ENCODE measurements at places on chromosomes 2 and 18.

DNA sequence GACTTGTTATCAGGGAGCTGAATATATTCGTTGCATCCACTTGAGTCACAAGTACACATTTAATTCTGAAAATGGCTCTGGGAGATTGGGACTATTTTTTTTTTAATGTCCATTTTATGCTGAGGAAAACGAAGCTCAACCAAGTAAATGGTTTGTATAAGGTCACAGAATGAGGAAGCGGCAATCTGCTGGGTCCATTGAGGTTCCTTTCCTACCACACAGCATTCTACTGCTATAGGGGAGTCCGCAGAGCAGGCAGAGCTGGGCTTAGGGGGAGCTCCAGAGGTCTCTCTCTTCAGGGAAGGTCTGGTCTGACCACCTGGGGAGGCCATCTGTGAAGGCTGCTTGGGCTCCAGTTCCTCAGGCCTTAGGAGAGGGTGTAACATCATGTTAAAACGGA is 77.9 kb downstream of the MCFD2 start:
- no peak for DNase-seq

DNA sequence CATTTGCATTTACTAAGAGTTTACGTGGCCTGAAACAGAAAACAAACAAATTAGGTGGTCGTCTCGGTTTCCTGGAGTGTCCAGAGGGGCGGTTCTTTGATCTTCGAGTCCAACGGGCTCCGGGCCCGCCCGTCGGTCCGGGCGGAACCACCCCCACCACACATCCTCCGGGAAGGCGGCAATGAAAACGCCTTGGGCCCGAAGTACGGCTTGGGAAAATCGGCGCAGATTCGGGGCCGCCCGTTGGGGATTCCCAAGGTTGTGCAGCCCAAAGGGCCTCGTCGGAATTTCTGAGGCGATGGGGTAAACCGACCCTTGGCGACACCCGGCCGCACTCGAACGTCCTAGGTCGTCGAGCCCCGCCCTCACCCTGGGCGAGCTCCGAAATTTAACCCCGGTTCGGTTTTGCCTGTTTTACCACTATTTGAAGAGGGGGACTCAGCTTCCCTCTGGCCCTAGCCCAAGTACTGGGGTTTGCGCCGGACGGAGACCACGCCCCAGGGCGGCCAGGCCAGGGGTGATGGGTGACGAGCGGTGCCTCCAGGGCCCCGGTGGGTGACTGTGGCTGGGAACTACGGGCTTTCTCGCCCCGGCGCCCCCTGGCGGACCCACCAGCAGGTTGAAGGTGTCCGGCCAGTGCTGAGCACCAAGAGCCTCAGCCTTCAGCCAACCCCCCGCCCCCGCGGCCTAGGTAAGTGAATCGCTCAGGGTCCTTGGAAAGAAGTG is 1.9 kb upstream of the CFAP53 start:
- DNase-seq, result peak; percentile 82

GRCh38 chr2:157363612-157364101 is 38.0 kb upstream of the ERMN start:
- DNase-seq, result no peak

DNA sequence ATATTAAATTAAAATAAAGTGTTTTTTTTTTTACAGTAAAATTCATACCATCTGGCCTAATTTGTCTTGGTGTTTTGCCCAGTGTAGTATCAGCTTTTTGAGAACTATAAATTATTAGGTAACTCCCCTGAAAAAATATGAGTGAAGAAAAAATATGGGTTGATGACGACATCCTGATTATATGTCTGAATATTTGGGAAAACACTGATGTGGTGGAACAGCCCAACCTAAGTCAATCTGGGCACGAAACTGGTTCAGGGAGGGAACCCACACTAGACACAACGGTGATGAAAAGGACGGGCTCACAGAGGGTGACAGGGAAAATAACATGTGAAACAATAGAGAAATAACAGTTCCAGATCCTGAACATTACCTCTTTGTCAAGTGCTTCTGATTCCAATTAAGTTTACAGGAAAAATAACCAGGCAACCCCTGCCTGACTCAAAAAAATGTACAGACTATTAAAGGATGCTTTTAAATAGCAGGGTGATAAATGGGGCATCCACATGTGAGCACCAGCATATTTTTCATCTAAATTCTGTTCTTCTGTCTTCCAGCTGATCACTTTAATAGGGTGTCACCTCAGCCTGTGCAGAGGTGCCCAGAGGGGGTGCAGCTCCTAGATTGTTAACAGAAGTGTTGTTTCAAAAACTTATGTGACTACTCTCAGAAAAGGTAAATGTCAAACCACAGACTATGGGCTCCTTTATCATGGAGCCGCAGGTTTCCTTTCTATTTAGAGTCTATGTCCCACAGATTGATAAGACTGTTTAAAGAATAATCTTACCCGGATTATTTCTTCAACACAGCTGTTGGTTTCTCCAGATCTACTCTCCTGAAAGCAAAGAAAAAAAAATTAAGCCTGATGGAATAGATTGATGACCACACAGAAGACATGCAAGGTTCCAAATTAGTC is 305.4 kb downstream of the AFF3 start:
- no peak for DNase-seq

- DNase-seq, result no peak
These were observed 47.2 kb downstream of the AGAP1 start for GRCh38 chr2:235541016-235541415.

DNA sequence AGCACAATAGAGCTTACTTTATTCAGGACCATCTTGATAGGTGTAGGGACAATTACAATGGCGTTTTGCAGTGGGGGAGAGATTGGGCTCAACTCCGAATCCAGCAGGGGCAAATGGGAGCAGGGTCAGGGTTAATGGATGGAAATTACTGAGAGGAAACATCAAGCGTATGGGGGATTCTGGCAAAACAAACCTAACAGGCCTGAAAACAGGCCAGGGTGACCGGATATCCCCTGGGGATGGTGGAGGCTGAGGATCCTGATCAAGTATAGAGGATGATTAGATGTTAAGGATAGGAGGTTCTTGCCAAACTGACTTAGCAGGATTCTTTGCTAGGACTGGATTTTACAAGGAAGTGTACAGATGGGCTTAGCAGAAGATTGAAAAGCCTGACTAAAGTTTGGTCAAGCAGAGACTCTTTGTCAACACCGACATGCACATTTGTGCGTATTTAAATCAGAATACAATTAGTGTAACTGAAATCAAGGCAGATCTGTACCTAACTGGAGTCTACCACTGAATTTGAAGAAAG is 54.5 kb upstream of the GPR45 start:
- DNase-seq, result no peak

GRCh38 chr2:182784058-182784706 is 68.1 kb downstream of the DNAJC10 start:
- no peak for DNase-seq

- DNase-seq, result no peak
These were observed 98.8 kb downstream of the MRO start for GRCh38 chr18:50721006-50721405.

- no peak for DNase-seq
These were observed 65.2 kb downstream of the FARP2 start for GRCh38 chr2:241421330-241421729.

DNA sequence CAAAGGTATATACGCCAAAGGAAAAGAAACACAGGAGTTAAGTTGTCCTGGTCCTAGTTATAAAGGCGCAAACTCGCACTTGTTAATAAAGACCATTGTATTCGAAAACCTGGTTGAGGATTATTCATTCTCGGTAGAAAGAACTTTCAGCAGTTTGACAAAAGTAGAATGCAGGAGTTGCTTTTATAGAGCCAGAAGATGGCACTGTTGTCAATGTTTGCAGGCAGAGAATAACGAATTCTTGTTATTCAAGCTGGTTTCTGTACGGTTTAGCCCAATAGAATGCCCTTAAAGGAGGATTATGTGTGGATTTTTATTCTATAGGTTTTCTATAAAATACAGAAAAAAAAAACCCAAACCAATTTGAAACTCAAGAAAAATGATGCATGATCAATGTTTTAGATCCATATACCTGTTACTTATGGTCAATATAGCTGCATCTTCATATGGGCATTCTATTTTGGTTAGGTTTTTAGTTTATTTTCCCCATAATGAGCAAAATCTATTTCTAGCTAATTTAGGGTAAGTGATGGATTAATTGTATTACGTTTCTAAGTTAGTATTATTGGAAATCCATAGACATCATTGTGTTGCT is 510.3 kb downstream of the PLCL1 start:
- DNase-seq, result peak; percentile 83

- DNase-seq, result no peak
These were observed 51.3 kb downstream of the BCL11A start for GRCh38 chr2:60502144-60502543.

DNA sequence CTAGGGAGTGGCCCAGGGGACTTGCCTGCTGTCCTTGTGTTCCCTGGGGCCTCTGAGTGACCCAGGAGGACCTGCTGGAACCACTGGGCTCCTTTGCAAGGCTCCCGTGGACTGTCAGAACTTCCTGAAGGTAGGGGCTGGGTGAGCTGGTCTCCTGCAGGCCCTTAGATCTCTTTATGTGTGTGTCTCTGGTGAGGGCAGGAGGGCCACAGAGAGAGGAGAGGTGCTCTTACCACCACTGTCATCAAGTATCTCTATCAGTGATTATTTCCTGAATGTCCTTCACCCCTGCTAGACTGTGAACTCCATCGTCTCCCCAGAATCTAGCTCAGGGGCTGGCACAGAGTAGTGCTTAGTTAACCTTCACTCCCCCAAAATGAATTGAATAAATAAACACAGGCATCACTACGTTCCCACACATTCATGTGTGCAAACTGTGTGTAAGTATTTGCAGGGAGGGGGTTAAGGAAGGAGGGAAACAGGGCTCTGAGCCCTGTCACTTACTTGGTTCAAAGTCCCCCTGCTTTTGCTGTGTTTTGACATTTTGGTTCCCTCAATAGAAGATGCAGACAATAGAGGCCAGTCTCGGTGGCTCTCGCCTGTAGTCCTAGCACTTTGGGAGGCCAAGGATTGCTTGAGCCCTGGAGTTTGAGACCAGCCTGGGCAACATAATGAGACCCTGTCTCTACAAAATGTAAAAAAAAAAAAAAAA is 100.8 kb upstream of the HAAO start:
- DNase-seq, result no peak

- DNase-seq, result no peak
These were observed 50.3 kb upstream of the FOSL2 start for GRCh38 chr2:28342081-28342967.

DNA sequence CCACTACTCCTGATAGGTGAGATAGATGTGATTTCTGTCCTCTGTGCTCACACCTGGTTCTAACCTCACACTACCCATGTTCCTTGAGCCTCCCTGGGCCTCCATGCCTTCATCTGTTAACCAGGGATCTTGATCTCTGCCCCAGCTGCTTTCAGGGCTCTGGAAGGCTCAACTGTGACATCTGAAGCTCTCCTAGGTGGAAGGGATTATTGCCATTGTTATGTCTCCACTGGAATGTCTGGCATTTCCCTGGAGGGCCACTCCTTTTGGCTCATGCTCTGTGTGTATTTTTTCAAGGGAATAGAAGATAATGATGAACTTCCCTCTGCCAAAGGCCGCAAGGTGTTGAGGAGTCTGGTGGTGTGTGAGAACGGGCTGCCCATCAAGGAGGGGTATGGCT is 41.2 kb downstream of the PCARE start:
- no peak for DNase-seq

GRCh38 chr18:35376393-35376741 is 770 bp downstream of the ZNF396 start:
- peak; percentile 71 for DNase-seq

- DNase-seq, result no peak
These were observed 258.3 kb downstream of the MBD5 start for GRCh38 chr2:148279216-148279615.

- no peak for DNase-seq
These were observed 93.2 kb upstream of the CAB39 start for GRCh38 chr2:230619491-230619890.

- DNase-seq, result no peak
These were observed 29.3 kb downstream of the PELI1 start for GRCh38 chr2:64114912-64115277.

DNA sequence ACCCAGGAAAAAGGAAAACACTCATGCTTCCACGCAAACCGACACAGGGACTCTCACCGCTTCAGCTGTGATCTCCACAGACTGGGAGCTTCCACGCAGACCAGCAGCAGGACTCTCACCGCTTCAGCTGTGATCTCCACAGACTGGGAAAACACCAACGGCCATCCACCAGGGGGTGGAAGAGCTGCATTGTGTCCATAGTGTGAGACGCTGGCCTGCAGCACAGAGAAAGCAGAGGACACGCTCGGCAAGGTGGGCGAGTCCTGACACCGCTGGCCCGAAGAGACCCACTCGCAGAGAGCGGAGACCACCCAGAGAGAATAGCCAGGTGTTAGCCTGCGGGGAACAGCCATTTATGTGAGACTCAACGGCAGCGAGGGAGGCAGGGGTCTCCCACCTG is 42.5 kb upstream of the NFATC1 start:
- DNase-seq, result peak; percentile 35

DNA sequence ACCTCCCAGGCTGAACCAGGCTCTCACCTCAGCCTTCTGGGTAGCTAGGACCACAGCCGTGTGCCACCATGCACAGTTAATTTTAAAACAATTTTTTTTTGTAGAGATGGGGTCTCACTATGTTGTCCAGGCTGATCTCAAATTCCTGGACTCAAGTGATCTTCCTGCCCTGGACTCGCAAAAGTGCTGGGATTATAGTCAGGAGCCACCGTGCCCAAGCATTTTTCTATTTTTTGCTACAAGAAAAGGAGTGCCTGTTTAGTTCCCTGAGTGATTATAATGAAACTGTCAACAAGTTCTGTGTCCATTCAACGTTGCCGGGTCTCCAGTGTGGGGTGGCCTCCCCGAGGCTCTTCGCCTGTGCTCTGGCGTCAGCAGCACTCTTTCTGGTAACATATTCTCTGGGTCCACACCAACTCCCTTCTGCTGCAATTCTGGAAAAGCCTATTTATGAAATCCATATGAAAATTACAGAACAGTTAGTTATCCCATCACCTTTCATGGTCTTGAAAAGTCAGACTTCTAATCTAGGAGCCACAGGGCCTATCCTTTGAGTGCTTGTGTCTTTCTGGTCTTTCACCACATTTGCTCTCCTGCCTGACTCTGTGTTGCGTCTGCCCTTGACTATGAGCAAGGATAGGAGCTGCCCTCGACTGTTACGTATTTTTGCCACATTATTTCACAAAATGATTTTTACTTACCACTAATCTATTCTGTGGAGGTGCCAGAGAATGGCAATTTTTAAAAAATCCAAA is 172.7 kb downstream of the SOCS6 start:
- no peak for DNase-seq

DNA sequence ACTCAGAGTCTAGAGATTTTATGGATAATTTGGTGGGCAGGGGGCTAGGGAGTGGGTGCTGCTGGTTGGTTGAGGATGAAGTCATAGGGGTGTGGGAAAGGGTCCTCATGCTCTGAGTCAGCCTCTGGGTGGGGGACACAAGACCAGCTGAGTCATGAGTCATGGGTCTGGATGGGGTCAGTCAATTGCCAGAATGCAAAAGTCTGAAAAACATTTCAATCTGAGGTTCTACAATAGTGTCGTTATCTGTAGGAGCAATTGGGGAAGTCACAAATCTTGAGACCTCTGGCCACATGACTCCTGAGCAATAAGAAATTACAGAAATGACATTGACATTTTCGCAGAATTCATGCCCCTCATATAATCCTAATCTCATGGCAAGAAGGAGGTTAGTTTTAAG is 15.1 kb downstream of the NMS start:
- no peak for DNase-seq
